Neural crest cell (in vitro differentiated cells): ENCODE measurements at places on chromosomes 7 and 10.

- H3K4me3 ChIP-seq = no peak overlapping the region
- no peaks in the 10 kb centered on the region for H3K36me3 ChIP-seq
- no peaks in the 10 kb centered on the region for H3K4me1 ChIP-seq
- no peak for DNase-seq
- peaks cover 9% of the 10 kb centered on the region for H3K27me3 ChIP-seq
These were observed 44.5 kb downstream of the CH25H start for GRCh38 chr10:89162596-89162995.

GRCh38 chr7:49597805-49598204 lies 175.6 kb upstream of the VWC2 start:
- H3K4me1 ChIP-seq = no peaks in the 10 kb centered on the region
- no peak for DNase-seq
- H3K27me3 ChIP-seq = no peaks in the 10 kb centered on the region
- H3K36me3 ChIP-seq = no peaks in the 10 kb centered on the region
- H3K27ac ChIP-seq = no peak overlapping the region
- H3K4me3 ChIP-seq = no peak overlapping the region

DNA sequence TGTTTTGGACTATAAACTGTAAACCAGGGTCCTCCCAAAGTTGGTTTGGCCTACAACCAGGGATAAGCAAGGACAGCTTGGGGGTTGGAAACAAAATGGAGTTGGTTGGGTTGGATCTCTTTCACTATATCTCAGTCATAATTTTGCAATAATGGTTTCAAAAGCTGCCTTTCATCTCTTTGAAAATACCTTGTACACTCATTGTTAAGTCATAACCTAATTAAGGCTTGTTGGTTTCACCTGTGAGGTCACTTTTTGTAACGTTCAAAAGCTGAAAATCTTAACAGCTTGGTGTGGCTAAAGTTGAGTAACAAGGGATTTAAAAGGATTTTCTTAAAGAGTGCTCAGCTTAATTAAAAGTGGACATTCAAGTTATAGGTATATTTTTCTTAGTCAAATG lies 476.1 kb downstream of the IPMK start:
- no peak for DNase-seq
- no peak overlapping the region for H3K4me3 ChIP-seq
- no peaks in the 10 kb centered on the region for H3K4me1 ChIP-seq

- H3K4me3 ChIP-seq = no peak overlapping the region
- no peaks in the 10 kb centered on the region for H3K27me3 ChIP-seq
- no peak for DNase-seq
- no peak overlapping the region for H3K27ac ChIP-seq
These were observed 20.7 kb upstream of the TECTB start for GRCh38 chr10:112262546-112262945.

GRCh38 chr7:41885078-41885477 lies 182.2 kb upstream of the INHBA start:
- no peak overlapping the region for H3K27ac ChIP-seq
- H3K4me3 ChIP-seq = no peak overlapping the region
- DNase-seq = no peak
- no peaks in the 10 kb centered on the region for H3K36me3 ChIP-seq
- H3K27me3 ChIP-seq = peaks cover 4% of the 10 kb centered on the region

- no peaks in the 10 kb centered on the region for H3K4me1 ChIP-seq
- H3K27ac ChIP-seq = no peak overlapping the region
- no peak for DNase-seq
- no peaks in the 10 kb centered on the region for H3K36me3 ChIP-seq
These were observed 4.0 kb downstream of the ITIH2 start for GRCh38 chr10:7707102-7707501.

DNA sequence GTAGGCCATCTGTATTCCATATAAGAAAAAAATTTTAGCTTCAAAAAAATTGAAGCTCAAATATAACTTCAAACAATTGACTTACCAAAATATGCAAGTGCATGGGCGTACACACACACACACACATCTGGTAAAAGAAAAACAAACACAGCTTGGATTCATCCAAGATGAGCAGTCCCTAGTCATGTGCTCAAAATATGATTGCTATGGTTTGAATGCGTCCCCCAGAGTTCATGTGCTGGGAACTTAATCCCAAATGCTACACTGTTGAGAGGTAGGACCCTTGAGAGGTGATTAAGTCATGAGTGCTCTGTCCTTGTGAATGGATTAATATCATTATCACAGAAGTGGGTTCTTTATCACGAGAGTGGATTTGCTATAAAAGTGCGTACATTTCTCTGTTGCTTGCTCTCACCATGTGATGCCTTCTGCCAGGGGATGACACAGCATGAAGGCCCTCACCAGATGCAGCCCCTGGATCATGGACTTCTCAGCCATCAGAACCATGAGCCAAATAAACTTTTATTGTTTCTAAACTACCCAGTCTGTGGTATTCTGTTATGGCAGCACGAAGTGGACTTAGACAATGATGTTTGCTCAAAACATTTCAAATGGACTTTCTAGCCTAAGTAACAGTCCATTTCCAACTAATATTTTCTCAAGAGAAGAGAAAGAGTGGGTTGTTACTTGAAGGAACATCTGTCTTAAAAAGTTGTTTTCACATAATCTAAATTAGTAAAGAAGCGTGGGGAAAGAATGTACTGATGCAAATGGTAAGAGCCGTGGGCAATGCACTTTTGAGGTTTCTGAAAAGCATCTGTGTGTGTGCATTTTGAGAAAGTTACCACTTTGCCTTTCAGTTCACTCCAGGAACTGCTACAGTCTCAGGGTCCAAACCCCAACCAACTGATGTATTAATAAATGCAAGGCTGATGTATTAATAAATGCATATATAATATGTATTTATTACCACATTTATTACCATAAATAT lies 15.1 kb upstream of the SVIL start:
- no peak for DNase-seq
- no peak overlapping the region for H3K4me3 ChIP-seq
- H3K36me3 ChIP-seq = peaks cover 32% of the 10 kb centered on the region
- H3K27ac ChIP-seq = no peak overlapping the region
- no peaks in the 10 kb centered on the region for H3K27me3 ChIP-seq

DNA sequence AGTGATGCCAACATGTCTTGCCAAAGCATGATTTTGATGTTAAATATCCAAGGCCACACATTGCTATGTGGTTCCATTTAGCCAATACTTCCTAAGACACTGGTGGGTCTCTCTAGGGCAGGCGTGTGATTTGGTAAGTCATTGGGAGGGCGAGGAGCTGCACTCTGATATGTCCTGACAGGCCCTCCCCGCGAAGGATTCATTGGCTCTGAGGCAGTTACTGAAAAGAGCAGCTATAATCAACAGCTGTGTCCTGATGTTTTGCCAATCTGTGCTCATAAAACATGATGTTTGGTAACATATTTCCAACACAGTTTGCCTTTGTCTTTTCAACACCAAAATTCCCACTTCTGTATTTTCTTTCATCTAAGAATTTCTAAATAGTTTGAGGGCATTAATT lies 646.7 kb downstream of the PARD3 start:
- peaks cover 16% of the 10 kb centered on the region for H3K36me3 ChIP-seq
- no peak overlapping the region for H3K4me3 ChIP-seq
- no peak overlapping the region for H3K27ac ChIP-seq
- H3K4me1 ChIP-seq = peaks cover 13% of the 10 kb centered on the region
- H3K27me3 ChIP-seq = no peaks in the 10 kb centered on the region
- no peak for DNase-seq

GRCh38 chr10:128268015-128268722 lies 141.9 kb upstream of the MKI67 start:
- peaks cover 2% of the 10 kb centered on the region for H3K27me3 ChIP-seq
- no peak overlapping the region for H3K4me3 ChIP-seq
- DNase-seq = peak; percentile 84
- H3K4me1 ChIP-seq = no peaks in the 10 kb centered on the region
- H3K27ac ChIP-seq = no peak overlapping the region

- no peak overlapping the region for H3K4me3 ChIP-seq
- H3K4me1 ChIP-seq = no peaks in the 10 kb centered on the region
- no peak for DNase-seq
- H3K36me3 ChIP-seq = peaks cover 29% of the 10 kb centered on the region
- H3K27ac ChIP-seq = no peak overlapping the region
These were observed 101.9 kb upstream of the NPS start for GRCh38 chr10:127447197-127447596.

DNA sequence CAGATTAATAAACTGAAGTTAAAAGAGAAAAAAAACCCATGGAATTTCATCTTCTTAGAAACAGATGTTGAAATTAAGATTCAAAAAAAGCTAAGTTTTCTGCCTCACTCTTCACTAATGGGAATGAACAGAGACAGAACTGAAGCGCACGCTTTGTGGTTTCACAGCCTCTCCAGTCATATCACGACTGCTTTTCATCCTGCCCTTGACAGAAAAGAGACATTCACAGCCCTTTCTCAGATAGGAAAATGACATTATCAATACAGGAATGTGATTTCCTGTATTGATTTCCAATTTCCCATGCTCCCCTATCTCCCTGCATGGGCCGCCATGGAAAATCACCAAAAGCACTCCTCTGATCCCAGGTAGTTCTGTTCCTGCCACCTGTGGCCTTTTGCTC lies 108.2 kb downstream of the PFKFB3 start:
- H3K4me3 ChIP-seq = no peak overlapping the region
- no peaks in the 10 kb centered on the region for H3K36me3 ChIP-seq
- H3K27ac ChIP-seq = no peak overlapping the region
- no peaks in the 10 kb centered on the region for H3K4me1 ChIP-seq
- DNase-seq = no peak

DNA sequence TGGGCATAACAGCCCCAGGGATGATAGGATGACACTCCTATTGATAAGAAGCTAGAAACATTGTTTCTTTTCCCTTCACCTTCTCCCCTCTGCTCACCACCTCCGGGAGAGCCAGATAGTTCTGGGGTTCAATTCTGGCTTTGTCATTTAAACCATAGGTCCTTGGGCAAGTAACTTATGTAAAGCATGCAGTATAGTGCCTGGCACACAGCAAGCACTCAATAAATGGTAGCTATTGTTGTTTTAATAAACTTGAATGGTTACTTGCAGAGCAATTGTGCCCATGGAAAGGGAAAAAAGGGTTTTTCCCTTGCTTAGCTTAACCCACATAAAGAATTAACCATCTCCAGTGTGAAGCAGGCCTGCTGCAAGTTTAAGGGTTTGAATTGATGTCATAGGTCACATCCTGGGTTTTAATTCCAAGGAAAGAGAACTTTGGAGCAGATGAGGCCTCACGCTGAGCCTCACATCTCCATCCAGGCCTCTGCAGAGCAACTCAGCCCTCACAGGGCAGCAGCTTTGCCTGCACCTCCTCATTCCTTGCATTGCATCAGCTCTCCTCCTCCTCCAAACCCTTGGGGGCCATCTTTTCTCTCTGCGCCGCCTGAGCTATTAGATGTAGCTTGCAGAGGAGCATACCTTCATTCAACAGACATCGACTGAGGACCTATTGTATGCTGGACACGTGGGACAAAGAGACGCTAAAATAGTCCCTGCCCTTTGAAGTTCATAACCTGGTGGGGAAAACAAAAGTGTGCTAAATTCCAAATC lies 22.9 kb downstream of the ZNF775 start:
- H3K4me1 ChIP-seq = peaks cover 81% of the 10 kb centered on the region
- H3K27me3 ChIP-seq = no peaks in the 10 kb centered on the region
- peak overlapping the region; percentile 78 for H3K4me3 ChIP-seq
- DNase-seq = no peak

- H3K27ac ChIP-seq = no peak overlapping the region
- peaks cover 4% of the 10 kb centered on the region for H3K36me3 ChIP-seq
- H3K27me3 ChIP-seq = no peaks in the 10 kb centered on the region
- no peak for DNase-seq
- no peaks in the 10 kb centered on the region for H3K4me1 ChIP-seq
These were observed 13.3 kb downstream of the SLC37A3 start for GRCh38 chr7:140384894-140385545.

GRCh38 chr10:89263531-89263930 lies 12.0 kb upstream of the LIPA start:
- H3K27ac ChIP-seq = no peak overlapping the region
- no peak for DNase-seq
- no peak overlapping the region for H3K4me3 ChIP-seq
- peaks cover under 1% of the 10 kb centered on the region for H3K27me3 ChIP-seq
- H3K36me3 ChIP-seq = no peaks in the 10 kb centered on the region

DNA sequence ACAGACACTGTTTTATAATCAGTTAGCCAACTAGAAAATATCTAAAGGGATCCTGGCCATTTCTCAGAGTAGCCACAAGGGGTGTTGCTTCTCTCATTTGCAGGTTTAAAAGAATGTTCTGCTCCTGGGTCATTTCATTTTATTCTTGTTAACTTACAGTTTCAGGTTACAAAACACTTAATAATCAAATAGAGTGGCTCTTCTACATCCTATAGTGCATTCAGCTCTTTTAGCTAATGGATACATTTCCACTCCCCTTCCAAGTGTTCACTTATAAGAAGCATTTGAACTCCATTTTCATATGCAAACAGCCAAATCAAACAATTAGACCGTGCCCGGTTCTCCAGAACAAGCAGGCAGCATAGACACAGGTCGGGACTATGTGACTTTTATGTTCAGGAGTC lies 117.5 kb downstream of the TRIL start:
- H3K27me3 ChIP-seq = no peaks in the 10 kb centered on the region
- no peak overlapping the region for H3K27ac ChIP-seq
- H3K4me3 ChIP-seq = no peak overlapping the region
- peaks cover 6% of the 10 kb centered on the region for H3K4me1 ChIP-seq

DNA sequence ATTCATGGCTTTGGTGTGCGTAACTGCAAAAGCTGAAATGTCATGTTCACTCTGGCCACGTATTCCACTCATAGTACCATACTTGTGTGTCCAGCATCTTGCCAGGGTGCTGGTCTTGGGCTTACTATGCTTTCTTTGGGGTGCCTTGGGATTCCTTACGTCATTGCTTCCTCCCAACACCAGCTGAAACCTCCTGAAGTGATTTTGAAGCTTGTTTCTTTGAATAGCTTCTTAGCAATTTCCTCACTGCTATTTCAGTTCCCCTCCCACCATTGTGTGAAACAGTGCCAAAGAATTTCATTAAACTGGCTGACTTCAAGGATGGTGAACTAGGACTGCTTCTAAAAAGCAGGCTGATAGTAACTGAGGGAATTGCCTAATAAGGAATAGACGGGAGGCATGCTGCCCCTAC lies 36.9 kb downstream of the ENTPD1 start:
- H3K27me3 ChIP-seq = no peaks in the 10 kb centered on the region
- H3K36me3 ChIP-seq = no peaks in the 10 kb centered on the region
- H3K4me1 ChIP-seq = peaks cover 7% of the 10 kb centered on the region

GRCh38 chr10:905503-905902 lies 26.0 kb downstream of the LARP4B start:
- no peaks in the 10 kb centered on the region for H3K27me3 ChIP-seq
- no peak overlapping the region for H3K4me3 ChIP-seq
- peaks cover 25% of the 10 kb centered on the region for H3K4me1 ChIP-seq

DNA sequence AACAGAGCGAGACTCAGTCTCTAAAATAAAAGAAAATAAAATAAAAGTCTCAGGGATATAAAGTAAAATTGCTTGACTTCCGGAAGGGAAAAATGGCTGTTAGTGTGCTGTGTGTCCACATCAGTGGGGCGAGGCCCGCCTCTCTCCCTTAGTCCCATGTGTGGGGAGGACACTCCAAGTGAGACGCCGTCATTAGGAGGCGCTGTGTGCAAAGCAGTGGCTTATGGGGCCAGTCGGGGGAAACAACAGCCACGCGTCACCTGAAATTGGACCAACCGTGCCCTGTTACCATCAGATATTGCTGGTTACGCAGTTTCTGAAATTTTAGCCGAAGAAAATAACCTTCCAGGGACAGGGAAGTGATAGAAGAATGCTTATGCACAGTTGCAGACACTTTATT lies 15.8 kb downstream of the SFXN4 start:
- DNase-seq = no peak
- H3K4me3 ChIP-seq = no peak overlapping the region
- H3K4me1 ChIP-seq = no peaks in the 10 kb centered on the region
- H3K27me3 ChIP-seq = no peaks in the 10 kb centered on the region
- peaks cover 3% of the 10 kb centered on the region for H3K36me3 ChIP-seq
- H3K27ac ChIP-seq = no peak overlapping the region
